ENCODE measurements at places on chromosomes 5 and 9.

- DNase-seq, result peak; percentile 89
Measured at GRCh38 chr9:3751125-3751758, 225.4 kb upstream of the RFX3 start.

GRCh38 chr9:18947892-18948339 lies 85.1 kb downstream of the SAXO1 start:
- no peak for DNase-seq

DNA sequence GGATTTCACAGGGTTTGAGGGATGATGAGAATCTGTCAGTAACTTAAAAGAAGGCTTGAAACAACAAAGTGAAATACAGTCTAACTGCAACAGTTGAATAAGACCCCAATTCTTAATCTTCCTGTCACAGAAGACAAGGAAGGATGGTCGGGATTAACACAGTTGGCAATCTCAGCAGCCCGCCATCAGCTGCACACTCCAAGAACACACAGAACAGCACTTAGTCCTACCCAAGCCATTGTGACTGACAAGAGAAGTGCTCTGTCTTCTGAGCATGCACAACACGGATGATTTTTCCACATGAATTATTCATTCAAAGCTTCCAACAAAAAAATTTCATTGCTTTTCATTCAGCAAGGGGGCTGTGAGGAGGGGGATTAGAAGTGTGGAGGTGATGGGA lies 576.1 kb downstream of the TLE4 start:
- DNase-seq, result no peak

DNA sequence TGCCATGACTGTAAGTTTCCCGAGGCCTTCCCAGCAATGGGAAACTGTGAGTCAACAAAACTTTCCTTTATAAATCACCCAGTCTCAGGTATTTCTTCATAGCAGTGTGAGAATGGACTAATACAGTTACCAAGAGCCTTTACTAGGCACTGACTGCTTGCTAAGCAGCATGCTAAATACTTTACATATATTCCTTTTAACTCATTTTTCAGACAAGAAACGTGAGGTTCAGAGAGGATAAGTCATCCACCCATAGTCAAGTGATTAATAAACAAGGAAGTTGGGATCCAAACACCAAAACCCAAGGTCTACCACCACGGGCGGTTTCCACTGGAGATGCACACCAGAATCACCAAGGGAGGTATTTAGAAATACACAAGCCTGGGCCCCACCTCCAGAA lies 50.8 kb downstream of the GABBR2 start:
- DNase-seq, result peak; percentile 20

DNA sequence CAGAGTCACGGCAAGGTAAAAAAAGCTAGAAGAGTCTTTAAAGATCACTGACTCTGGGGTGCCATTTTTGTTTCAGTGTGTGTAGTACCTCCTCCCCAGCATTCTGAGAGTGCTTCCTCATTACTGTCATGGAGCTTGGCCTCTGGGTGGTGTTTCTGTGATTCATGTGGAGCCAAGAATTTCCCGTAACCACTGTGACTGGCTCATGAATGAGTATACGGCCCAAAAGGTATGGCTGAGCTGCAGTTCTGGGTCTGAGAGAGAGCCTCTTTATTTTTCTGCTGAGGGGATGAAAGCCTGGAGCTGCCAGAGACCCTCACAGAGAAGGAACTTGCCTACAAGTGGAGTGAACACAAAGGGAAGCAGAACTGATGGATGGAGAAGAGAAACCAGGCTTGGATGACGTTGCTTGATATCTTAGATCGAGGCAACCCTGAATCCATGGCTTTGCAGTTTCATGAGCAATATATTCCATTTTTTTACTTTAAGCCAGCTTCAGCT lies 85.6 kb downstream of the PTTG1 start:
- DNase-seq, result peak; percentile 63
